ENCODE measurements at places on chromosomes 1 and 21. TPM values are rescaled to one million over a fixed set of nuclear protein-coding genes. Genes with fewer than 3 reads are reported as not detected.
A peak's percentile ranks its signal among the peaks of the same experiment; 100 is the strongest.

GRCh38 chr1:37513795-37514349, 694 bp downstream of the MEAF6 start:
- peak; percentile 85 for DNase-seq

C2CD4D gene
- total RNA-seq: 0.86 TPM

GRCh38 chr1:39509360-39510009, 18.0 kb downstream of the BMP8A start:
- peak; percentile 65 for DNase-seq

DNA sequence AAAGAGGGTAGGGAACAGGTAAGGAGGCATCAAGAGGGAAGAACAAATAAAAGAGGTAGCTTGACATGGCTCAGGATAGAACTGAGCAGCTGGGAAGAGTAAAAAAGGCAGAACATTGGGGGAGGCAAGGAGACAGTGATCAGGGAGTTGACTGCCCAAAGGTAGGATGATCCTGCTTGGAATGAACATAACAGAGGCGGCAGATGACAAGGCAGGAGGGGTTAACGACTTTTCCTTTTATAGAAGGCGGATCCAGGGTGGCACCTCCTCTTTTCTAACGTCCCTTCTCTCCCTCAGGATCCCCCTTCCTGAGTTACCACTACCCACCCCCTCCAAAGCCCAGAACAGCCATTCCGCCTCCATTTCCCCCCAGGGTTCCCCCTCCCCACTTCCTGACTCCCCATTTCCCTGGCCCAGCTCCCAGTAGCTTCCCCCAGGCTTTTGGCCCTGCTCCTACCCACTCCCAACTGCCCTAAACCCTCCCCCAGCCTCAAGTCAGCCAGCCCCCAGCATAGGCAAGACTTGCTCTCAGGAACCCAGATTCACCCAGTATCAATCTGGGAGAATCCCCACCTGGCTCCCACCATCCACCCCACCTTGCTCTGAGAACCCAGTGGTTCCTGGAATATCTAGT, 769 bp upstream of the ADAMTS4 start:
- no peak for DNase-seq

OR2T6 gene
- total RNA-seq: not detected

Measured in activated CD4-positive, alpha-beta T cell treated with anti-CD3 and anti-CD28 coated beads, Interleukin-2, amount 10 ng/mL, durations not matched to agents 24 days and 14 days (primary cell).